AML-193 (cell line): ENCODE measurements at places on chromosomes 2 and 18.

GRCh38 chr18:25494888-25495287 lies 142.9 kb upstream of the ZNF521 start:
- DNase-seq, result no peak

GRCh38 chr2:191056228-191056627 lies 42.3 kb upstream of the STAT1 start:
- peak; percentile 46 for DNase-seq

DNA sequence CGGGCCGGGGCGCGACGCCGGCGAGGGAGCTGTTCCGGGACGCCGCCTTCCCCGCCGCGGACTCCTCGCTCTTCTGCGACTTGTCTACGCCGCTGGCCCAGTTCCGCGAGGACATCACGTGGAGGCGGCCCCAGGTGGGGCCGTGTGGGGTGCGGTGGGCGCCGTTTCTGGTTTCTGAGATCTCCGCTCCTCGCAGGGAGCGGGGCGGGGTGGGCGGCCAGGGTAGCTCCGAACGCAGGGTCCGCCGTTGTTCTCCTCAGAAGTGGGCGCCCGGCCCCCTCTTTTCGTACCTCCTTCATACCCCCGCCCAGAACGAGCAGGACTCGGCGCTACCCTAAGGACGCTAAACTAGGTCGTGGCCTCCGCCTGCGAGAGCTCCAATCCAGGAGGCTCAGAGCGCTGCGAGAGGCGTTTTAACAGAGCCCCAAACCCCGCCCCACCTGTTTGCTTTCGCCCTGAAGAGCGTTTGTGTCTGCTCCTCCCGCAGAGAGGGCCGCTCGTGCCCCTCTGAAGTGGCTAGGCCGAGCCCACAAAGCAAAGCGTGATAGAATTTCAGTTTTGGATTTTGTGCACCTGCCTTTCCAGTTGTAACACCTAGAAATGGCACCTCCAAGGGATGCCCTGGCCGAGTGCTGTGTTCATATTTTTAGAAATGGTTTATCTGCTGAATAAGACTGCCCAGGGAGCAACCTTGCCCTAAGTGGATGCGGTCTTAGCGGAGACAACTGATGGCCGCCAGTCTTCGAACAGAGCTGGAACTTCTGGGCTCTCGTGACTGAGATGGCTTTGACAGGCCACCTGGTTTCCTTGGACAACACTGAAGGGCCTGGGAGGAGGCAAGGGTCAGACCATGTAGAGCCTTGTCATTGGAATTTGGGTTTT lies 626 bp downstream of the CAPN10 start:
- DNase-seq, result peak; percentile 8

- no peak for DNase-seq
Measured at GRCh38 chr2:100615886-100616285, 53.1 kb downstream of the PDCL3 start.

- peak; percentile 65 for DNase-seq
Measured at GRCh38 chr2:164948540-164948939, 6.8 kb downstream of the SLC38A11 start.

DNA sequence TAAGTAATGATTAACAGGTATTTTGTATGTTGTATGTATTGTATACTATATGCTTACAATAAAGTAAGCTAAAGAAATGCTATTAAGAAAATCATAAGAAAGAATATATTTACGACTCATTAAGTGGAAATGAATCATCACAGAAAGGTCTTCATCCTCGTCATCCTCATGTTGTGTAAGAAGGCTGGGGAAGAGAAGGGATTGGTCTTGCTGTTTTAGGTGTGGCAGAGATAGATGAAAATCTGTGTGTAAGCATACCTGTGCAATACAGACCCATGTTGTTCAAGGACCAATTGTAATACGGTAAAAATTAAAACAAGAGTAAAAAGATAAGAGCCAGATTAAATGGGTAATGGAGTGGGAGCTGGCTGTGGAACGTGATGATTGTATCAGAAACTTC lies 16.6 kb downstream of the SLC35F5 start:
- no peak for DNase-seq

- no peak for DNase-seq
Measured at GRCh38 chr2:228367356-228367755, 185.9 kb upstream of the SPHKAP start.

DNA sequence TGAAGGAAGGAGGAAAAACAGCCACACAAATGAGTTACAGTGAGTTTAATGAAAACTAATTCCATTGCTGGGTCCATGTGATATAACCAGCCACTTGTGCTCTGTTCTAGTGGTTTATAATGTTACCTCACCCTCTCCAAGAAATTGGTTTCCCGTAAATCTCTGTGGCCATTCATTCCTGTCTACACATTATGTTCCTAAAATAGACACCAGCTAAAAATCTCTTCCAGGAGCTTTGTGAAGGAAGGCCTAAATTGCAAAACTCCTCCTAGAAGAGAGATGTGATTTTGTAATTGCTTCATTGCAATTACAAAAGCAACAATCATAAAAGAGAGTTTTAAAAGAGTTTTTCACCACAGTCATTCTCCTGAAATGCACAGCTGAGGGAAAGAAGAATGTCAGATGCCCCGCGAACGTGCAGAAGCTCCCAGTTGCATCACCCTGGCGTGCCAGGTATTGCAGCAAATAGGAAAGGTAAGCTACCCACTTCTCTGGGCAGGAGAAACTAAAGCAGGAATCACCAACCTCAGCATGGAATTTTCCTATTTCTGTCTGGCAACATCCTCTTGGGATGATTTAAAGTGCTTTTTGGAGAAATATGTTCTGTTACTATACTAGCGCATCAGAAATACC lies 1.7 kb downstream of the SCN1A start:
- DNase-seq, result no peak

DNA sequence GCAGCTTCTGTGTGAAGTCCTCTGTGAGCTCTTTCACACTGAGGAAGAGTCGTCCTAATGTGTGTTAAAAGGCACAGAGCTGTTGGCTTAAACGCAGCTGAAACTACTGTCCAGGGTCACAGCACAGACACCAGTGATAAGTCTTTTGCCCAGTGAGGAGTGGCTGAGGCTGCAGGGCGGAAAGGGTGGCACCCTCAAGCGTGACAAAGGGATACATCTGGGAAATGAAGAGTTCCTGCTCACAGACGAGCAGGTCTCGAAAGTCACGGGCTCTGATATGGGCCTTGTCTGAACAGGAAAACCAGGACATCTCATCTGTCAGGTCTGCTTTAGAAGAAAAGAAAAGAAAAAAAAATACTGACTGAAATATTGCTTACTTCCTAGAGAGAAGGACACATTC lies 36.5 kb downstream of the TGIF1 start:
- no peak for DNase-seq

GRCh38 chr2:160533482-160533881 lies 39.9 kb upstream of the RBMS1 start:
- no peak for DNase-seq

- no peak for DNase-seq
Measured at GRCh38 chr2:233037078-233037477, 4.6 kb downstream of the NEU2 start.

GRCh38 chr2:20588918-20589871 lies 61.7 kb downstream of the HS1BP3 start:
- DNase-seq, result no peak

GRCh38 chr2:60581433-60582282 lies 28.2 kb upstream of the BCL11A start:
- DNase-seq, result peak; percentile 15

DNA sequence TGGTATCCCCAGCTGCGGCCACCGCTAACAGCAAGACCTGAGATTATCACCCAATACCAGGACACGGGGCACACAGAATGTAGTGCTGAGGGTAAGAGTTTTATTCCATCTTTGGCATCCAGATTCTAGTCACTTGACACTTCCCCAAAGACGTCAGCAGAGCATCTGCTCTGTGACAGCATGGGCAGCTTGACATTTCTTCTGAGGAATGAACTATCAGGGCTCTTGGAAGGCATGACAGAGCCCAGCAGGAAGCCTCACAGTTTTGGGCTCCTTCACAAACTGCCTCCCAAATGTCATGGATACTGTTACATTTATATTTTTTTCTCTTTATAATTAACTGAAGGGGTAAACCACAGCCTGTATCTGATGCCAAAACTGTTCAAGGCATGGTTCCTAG lies 1010.7 kb downstream of the TDRD15 start:
- DNase-seq, result no peak

- DNase-seq, result no peak
Measured at GRCh38 chr2:197515315-197515738, 539 bp upstream of the MOB4 start.

DNA sequence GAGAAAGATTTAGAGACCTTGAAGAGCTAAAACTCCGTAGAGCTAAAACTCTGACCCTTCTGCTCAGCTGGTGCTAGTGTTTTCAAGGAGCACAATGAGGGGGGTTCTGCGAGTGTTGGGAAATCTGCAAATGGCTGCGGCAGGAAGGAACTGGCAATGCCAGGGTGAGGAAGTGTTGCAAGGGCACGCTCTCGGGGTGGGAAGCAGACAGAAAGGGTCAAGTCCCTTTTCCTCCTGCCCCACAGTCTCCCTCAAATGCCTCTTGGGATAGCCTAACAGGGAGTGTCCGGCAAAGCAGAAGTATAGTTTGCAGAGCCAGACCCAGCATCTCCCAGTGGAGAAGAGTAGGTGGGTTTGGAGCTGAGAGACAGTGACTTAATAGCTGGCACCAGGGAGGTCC lies 60.5 kb downstream of the NCAPH start:
- peak; percentile 77 for DNase-seq

- DNase-seq, result no peak
Measured at GRCh38 chr2:207487650-207488311, 42.0 kb upstream of the CREB1 start.

DNA sequence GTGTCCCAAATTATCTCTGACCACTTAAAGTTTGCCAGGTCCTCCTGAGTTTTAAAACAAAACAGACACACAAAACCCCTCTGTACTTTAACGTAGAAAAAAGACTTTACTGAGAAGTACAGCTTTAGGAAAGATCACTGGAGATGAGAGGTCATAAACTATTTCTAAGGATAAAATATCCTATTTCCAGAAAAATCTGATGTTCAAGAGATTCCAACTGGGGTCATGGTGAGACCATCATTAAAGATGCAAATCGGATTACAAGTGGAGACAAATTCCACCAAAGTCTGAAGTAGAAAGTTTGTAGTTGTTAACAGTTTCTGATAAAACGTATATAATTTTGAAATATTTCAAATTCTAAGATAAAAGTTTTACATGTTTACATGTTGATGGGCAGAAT lies 241.6 kb downstream of the TCF4 start:
- no peak for DNase-seq

- no peak for DNase-seq
Measured at GRCh38 chr18:23377669-23378301, 75.3 kb upstream of the RIOK3 start.

DNA sequence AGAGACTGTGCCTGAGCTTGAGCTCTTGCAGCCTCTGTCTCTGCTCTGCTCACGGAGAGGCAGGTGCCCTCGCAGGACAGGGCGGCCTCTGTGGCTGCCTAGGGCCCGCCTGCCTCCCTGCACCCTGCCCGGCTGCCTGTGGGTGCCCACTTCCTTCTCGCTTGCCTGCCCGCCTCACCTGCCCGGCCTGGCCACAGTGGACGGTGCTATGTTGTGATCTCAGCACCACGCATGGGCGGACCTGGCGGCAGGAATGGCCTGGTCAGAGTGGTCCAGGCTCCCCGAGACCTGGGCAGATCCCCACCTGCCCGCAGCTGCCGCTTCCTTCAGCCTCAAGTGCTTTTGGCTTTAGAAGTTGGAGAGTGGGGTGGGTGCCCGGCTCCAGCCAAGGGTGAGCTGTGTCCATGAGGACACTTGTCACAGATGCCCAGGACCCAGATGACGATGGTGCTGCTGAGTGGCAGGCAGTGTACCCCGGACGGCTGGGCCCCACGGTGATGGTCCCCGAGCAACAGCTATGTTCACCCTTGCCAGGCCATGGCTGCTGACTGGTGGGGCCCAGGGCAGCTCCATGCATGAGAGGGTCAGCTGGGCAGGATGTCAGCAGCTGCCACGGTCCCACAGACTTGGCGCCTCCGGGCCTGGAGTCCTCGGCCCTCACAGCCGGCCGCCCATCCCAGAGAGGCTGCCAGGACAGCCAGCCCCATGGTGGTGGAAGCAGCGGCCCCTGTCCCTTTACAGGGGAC lies 25.3 kb downstream of the RTP5 start:
- no peak for DNase-seq

GRCh38 chr18:23141104-23141999 lies 6.1 kb downstream of the CABLES1 start:
- DNase-seq, result no peak

DNA sequence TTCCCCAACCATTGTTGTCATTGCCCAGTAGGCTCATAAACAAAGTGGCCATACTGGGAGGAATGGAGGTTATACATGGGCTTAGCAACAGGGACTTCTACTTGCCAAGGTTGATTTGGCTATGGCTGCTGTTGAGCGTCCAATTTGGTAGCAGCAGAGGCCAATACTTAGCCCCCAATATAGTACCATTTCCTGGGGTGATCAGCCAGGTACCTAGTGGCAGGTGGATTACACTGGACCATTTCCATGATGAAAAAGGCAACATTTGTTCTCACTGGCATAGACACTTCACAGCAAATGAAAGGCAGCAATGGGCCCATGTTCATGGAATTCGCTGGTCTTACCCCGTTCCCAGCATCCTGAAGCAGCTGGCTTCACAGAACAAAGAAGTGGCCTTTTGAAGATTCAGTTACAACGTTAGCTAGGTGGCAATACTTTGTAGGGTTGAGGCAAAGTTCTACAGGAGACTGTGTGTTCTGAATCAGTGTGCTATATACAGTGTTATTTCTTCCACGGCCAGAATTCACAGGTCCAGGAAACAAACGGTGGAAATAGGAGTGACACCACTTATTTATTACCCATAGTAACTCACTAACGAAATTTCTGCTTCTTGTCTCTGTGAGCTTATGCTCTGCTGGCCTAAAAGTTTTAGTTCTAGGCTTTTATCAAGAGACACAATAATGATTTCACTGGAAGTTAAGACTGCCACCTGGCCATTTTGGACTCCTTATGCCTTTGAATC lies 37.5 kb downstream of the FBXO11 start:
- no peak for DNase-seq

DNA sequence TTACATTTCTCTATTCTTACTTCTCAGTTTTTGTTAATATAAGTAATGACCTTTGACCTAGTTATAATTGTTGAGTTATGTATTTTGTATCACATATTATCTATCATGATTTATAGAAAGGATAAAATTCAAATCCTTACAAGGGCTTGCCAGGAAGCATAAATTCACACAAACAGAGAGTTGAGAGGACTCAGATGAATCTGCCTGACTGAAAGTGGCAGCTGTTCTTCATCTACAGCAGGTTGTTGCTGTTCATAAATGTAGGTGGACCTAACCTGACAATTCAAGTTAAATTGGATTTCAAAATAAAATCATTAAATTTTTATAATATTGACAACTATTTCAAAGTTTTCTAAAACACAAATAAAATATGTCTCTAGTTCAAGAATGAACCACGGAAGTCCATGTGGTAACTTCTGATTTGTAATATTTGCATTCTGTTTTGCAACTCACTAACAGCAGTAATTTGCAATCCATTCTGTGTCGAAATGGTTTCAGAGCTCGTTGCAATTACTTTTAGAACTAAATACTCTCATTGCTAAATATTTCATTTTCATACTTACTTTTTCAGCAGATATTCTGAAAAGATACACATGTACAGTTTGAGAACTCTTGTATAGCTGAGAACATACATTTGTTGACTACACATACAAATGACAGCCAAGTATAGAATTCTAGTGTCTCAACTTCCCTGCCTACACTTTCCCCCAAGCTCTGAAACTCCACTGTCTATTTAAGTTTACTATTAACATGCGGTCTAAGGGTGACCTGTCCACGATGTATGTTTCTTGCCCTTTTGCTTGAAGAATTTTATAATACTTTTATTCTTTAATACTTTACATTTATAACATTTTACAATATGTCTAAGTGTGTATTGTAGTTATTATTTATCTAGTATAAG lies 25.7 kb downstream of the SCN7A start:
- peak; percentile 90 for DNase-seq
